Central memory CD8-positive, alpha-beta T cell (primary cell): ENCODE measurements at places on chromosomes 3 and 15.

DNA sequence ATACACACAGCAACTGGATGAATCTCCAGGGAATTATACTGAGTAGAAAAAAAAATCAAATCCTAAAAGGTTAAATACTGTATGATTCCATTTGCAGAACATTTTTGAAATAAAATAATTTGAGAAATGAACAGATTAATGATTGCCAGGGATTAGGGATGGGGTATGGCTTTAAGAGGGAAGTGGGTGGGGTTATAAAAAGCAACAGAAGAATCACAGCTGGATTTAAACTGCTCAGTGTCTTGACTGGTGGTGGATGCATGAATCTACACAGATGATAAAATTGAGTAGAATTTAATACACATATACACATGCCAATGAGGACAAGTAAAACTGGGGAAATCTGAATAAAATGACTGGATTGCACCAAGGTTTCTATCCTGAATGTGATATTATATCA is 79.7 kb upstream of the GOLGA8B start:
- H3K4me3 ChIP-seq = no peak overlapping the region
- no peak overlapping the region for H3K27ac ChIP-seq
- no peak for DNase-seq
- H3K36me3 ChIP-seq = no peaks in the 10 kb centered on the region

DNA sequence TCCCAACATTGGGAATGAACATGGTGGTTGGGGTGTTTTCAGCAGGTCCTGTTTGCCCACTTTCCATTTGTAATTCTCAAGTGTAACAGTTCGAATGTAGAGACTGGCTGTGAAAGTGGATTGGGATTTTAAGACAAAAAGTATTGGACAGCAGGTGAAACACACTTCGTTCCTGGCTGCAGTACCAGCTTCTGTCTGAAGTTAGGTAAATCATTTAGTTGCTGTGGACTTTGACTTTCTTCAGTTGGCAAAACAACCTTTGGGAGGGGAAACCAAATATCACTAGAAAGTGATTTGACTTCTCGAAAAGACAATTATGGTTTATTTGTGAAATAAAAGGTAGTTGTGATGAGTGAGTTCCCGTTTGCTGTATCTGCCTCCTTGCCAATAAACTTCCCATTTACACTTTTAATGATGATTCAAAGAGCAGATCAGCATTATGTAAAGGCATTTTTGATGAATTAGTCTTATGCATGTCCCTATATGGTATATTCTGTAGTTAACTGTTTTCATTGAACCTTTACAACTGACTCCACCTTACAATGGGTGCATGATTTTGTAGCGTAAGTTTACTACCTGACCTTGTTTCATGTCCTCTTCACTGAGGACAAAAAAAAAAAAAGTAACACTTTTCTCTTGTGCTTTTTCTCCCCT is 34.0 kb downstream of the FNDC3B start:
- no peaks in the 10 kb centered on the region for H3K4me1 ChIP-seq
- no peak for DNase-seq

DNA sequence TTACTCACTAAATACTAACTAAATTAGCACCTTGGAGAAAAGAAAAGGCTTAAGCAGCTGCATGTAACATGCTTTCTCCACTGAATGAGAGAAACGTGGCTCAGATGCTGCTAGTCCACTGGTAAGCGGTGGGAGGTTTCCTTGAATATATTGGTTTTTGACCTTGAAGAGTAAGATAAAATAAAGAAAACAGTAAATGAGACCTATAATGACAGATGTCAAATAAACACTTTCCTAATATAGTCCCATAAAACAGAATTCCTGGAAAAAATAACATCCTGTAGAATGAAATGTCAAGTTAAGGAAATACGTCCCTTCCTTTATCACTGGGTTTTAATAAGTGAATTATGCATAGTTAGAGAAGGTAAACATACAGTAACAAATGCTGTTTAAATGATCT is 215.0 kb downstream of the DPH6 start:
- no peaks in the 10 kb centered on the region for H3K27me3 ChIP-seq
- H3K4me3 ChIP-seq = no peak overlapping the region

GRCh38 chr3:178260887-178261565 is 275.2 kb upstream of the KCNMB2 start:
- no peaks in the 10 kb centered on the region for H3K27me3 ChIP-seq
- no peaks in the 10 kb centered on the region for H3K36me3 ChIP-seq
- DNase-seq = no peak
- no peak overlapping the region for H3K27ac ChIP-seq
- H3K4me3 ChIP-seq = no peak overlapping the region

- H3K4me3 ChIP-seq = no peak overlapping the region
- H3K27ac ChIP-seq = no peak overlapping the region
- no peaks in the 10 kb centered on the region for H3K27me3 ChIP-seq
Observed at GRCh38 chr3:159238646-159239045, 436.8 kb downstream of the MFSD1 start.

DNA sequence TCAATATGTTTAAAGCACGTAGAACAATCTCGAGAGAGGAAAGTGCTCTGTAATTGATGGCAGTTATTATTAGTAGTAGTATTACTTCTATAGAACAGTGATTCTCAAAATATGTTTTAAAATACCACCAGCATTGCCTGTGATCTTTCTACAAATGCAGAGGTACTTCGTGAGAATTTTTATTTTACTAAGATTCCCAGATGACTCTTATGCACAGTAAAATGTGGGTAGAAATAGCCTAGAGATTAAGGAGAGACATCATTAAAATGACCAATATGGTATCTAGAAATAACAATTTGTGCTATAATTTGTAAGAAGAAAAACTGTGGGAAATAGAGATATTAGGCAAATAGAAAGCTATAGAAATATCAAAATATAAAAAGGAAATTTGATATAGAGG is 157.9 kb downstream of the SUCNR1 start:
- H3K27ac ChIP-seq = no peak overlapping the region
- H3K36me3 ChIP-seq = no peaks in the 10 kb centered on the region
- peaks cover 16% of the 10 kb centered on the region for H3K27me3 ChIP-seq
- DNase-seq = no peak
- H3K4me3 ChIP-seq = no peak overlapping the region

DNA sequence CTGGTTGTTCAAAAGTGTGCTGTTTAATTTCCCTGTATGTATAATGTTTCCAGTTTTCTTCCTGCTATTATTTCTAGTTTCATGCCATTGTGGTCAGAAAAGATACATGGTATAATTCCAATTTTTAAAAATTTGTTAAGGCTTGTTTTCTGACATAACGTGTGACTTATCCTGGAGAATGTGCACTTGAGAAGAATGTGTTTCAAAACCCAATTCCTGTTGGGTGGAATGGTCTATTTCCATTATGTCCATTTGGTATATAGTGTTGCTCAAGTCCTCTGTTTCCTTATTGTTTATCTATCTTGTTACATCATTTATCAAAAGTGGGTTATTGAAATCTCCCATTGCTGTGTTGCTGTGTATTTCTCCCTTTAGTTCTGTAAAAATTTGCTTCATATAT is 215.4 kb downstream of the GREM1 start:
- no peak overlapping the region for H3K4me3 ChIP-seq
- peaks cover 16% of the 10 kb centered on the region for H3K27me3 ChIP-seq
- H3K4me1 ChIP-seq = no peaks in the 10 kb centered on the region
- H3K27ac ChIP-seq = peak overlapping the region; percentile 11

DNA sequence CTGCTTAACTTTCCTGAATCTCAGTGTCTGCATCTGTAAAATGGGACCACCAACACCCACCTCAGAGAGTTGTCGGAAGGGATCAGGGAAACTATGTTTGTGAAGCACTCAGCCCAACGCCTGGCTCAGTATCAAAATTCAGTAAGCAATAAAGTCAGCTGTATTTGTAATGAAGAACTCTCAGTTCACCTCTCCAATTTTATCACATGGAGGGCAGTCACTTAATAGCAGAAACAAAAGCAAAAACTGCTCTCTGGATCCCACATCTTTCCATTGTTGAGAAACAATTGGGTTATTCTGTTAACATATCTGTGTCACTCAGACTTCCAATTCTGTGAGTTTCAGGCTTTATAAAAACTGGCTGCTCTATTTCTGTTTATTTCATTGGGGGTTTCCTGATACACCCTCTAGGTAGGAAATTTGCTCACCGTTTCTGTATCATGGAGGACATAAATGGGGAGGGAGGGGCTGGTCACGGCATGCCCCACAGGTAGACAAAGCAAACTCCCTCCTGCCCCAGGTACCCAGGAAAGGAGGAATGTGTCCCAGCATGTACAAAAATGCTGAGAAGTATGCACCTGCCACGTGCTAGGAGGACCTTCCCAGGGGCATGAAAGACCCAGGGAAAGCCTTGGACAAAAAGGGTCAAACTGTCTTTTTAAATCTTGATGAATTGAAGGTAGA is 81.4 kb upstream of the LMOD3 start:
- H3K36me3 ChIP-seq = peaks cover 2% of the 10 kb centered on the region
- no peak for DNase-seq
- H3K27me3 ChIP-seq = no peaks in the 10 kb centered on the region
- H3K4me1 ChIP-seq = peaks cover 25% of the 10 kb centered on the region

DNA sequence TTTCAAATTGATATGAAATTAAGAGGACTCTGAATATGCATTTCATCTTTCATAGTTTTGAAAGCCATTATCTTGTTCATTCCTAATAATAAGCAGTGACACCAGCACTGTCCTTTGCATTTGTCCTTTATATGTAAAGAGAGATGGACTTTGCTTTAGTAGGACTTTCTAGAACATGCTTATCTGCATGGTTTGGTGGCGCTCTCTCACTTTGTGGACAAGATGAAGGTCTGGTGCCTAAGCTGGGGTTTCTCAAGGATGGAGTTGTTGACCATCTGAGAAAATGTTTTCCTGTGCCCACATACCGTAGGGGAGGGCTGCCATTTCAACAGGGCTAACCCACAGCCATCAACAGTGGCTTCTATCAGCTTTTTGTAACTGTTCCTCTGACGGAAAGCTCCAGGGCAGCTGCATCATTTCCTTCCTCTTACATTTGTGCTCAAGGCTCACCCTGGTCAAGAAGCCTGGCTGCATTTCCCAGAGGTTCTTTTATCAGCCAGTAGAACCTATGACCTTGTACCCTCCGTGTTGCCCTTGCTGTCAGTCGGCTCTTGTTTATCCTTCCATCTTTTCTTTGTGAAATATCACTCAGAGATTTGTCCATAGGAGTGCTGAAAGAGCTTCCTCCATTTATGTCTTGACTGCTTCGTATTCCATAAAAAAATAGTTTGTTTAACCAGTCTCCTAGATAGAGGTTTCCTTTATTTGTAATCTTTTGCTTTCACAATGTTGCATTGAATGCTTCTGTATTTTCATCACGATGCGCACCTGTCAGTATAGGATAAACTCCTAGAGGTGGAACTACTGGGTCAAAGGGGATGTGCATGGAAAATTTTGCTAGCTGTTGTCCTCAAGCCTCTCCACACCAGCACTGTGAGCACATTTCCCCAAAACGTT is 44.6 kb downstream of the ABHD2 start:
- no peaks in the 10 kb centered on the region for H3K27me3 ChIP-seq
- H3K4me3 ChIP-seq = peak overlapping the region; percentile 14
- H3K27ac ChIP-seq = peak overlapping the region; percentile 52
- DNase-seq = no peak
- peaks cover 58% of the 10 kb centered on the region for H3K4me1 ChIP-seq

DNA sequence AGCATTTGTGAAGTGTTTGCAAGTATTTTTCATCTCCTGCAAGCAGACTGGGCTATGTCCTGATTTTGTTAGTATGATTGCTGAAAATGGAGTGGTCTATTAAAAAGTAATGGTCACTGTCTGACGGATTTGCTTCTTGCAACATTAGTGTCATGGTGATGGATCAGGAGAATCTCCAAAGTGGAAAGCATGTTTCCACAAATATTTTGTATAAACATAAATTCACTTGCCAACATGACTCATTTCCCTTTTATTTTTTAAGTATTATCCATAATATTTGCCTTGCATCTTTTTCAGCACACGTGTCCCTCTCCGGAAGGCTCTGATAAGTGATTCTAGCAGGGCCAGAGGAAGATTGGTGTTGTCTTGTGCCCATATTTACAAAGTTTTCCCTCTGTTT is 27.4 kb upstream of the CACNA2D3 start:
- no peak overlapping the region for H3K4me3 ChIP-seq
- peaks cover 3% of the 10 kb centered on the region for H3K27me3 ChIP-seq
- no peak for DNase-seq
- no peaks in the 10 kb centered on the region for H3K36me3 ChIP-seq

- no peaks in the 10 kb centered on the region for H3K4me1 ChIP-seq
- H3K36me3 ChIP-seq = no peaks in the 10 kb centered on the region
- H3K27ac ChIP-seq = no peak overlapping the region
- DNase-seq = no peak
- H3K27me3 ChIP-seq = no peaks in the 10 kb centered on the region
Observed at GRCh38 chr15:64720188-64720587, 55.2 kb downstream of the RBPMS2 start.

DNA sequence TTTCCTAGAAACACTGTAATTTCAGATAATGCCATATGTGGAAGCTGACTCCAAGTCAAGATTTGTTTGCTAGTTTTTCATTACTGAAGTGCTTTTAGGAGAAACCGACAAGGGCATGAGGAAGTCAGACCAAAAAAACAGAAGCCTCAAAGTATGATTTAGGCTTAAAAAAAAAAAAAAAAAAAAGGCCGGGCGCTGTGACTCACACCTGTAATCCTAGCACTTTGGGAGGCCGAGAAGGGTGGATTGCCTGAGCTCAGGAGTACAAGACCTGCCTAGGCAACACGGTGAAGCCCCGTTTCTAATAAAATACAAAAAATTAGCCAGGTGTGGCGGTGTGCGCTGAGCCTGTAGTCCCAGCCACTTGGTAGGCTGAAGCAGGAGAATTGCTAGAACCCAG is 11.6 kb downstream of the RPL15 start:
- no peaks in the 10 kb centered on the region for H3K36me3 ChIP-seq
- H3K27me3 ChIP-seq = no peaks in the 10 kb centered on the region
- H3K4me3 ChIP-seq = no peak overlapping the region
- H3K4me1 ChIP-seq = no peaks in the 10 kb centered on the region
- H3K27ac ChIP-seq = no peak overlapping the region

GRCh38 chr3:62793946-62794345 is 81.3 kb downstream of the CADPS start:
- no peaks in the 10 kb centered on the region for H3K4me1 ChIP-seq
- H3K27ac ChIP-seq = no peak overlapping the region
- DNase-seq = no peak
- no peak overlapping the region for H3K4me3 ChIP-seq

DNA sequence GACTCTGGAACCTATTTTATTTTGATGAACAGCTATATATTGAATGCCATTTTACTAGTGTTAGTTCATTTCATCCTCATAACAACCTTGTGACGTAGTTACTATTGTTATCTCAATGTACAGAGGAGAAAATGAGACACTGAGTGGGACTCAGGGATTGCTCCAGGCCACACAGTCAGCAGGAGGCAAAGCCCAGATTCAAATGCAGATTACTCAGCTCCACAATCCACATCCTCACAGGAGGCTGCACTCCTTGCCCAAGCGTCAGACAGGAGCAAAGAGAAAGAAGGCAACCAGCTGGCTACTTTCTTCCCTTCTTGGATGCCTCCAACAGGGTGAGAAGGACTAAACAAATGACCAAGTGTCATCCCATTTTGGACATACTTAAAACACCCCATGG is 92.0 kb upstream of the CCDC54 start:
- H3K27me3 ChIP-seq = peaks cover 48% of the 10 kb centered on the region
- H3K4me3 ChIP-seq = no peak overlapping the region
- no peaks in the 10 kb centered on the region for H3K4me1 ChIP-seq
- H3K36me3 ChIP-seq = no peaks in the 10 kb centered on the region
- no peak overlapping the region for H3K27ac ChIP-seq
